Liver (tissue), 10 donors: ENCODE measurements at places on chromosomes 12 and 14. TPM values are rescaled to one million over a fixed set of nuclear protein-coding genes. Genes with fewer than 3 reads are reported as not detected.

Gene FIGNL2
- 0.33 TPM for total RNA-seq

Gene IL25
- not detected for total RNA-seq

Gene IKZF4
- total RNA-seq = 1.9 TPM

Gene EPYC
- total RNA-seq = not detected

Gene ADAMTS20
- 0.05 TPM for total RNA-seq

Gene LRIG3
- 17.0 TPM for total RNA-seq

Gene SRSF5
- 74.4 TPM for total RNA-seq

Gene RNASE7
- total RNA-seq = not detected
